ENCODE measurements at places on chromosomes 11 and 22.

DNA sequence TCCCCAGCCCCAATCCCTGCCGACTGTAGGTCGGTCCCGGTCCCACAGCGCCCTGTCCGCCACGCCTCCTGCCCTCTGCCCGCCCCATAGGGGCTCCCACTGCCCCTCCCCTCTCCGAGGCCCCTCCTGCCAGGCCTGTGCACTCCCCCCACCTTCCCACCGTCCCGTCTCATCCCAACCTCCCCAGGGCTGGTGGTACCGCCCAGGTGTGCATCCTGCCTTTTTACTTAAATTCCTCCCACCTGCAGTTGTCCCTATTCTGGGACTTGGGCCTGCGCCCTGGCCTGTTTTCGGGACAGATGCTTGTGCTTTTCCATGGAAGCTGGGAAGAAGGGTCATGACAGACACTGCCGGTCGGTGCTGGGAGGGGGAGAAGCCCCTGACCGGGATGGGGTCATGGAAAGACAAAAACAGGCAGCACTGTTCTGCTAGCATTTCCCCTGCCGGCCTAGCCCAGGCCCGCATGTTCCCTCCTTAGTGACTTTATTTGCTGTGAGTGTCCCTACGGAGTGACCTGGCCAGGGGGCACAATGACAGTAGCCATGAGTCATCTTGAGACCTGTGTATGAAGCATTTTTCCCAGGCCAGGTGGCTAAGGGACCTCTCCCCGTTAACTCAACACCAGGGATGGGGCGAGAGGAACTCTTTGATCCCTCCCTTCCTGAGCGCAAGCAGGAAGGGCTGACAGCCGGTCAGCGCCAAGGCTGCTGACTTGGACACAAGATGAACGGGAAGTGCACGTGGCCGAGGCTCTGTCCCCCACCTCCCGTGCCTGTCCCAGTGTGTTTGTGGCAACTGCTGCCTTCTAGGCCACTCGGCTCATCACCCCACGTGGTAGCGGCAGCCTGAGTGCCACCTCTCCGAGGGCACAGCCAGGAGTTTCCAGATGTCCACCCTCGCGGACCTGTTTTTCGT is 7.1 kb downstream of the TBX1 start:
- no peak for DNase-seq

DNA sequence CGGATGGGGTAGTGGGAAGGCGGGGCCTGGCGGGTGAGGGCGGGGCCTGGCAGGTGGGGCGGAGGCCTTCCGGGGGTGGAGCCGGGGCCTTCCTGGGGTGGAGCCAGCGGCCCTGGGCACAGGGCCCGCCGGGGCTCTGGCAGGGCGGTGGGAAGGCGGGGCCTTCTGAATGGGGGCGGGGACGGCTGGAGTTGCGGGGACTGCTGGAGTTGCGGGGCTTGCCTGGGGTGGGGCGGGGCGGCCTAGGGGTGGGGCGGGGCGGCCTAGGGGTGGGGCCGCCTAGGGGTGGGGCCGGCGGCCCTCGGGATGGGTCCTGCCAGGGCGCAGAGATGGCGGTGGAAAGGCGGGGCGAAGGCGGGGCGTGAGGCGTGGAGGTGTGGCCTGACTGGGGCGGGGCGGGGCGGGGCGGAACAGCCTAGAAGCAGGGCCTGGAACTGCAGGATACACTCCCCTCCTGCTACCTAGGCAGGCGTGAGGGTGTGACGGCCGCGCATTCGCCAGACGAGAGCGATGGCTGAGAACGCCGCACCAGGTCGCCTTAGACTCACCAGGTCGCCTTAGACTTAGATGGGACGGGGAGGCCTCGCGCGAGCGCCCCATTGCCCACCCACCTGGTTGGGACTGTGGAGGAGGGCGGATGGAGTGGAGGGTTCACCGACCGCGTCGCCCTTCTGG is 19.3 kb downstream of the RRP7A start:
- DNase-seq = peak; percentile 35

GRCh38 chr11:64850979-64851567 is 6.6 kb upstream of the CDC42BPG start:
- DNase-seq = no peak

GRCh38 chr11:15035283-15035682 is 38.1 kb upstream of the CALCB start:
- no peak for DNase-seq

- peak; percentile 59 for DNase-seq
Observed at GRCh38 chr22:31509061-31509762, 12.9 kb downstream of the SFI1 start.

DNA sequence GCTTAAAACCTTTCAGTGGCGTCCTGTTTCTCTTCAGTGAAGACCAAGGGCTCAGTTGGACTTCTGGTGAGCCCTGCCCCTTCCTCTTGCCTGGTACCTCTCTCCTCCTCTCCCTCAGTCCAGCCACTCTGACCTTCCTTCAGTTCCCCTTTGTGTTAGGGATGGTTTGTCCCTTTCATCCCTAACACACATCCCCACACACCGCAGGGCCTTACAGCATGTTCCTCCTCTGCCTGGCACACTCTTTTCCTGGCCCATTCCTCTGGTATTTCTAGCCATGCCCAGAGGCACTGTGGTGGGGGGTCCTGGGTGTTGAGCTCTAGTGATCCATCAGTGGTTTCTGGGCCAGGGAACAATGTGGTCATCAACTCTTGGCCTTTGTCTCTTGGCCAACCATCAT is 21.4 kb downstream of the GNAZ start:
- DNase-seq = no peak

DNA sequence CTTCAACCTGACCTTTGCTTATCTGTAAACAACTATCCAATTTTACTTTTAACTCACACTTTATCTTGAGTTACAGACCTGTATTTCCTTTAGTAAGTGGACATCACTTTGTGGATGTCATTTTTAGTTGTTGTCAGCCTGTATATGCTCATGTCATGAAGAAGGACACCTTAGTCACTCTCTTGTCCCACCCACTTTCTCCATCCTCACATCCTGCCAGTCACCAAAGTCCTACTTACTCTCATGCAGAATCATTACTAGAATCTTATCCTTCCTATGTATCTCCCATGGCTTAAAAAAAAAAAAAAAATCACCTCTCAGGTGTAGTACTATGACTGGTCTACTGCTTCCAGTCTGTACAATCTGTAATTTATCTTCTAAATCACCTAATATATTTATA is 43.3 kb downstream of the SESN3 start:
- DNase-seq = no peak

Data from IMR-90 (cell line).